ENCODE measurements at places on chromosomes 13 and 19.

DNA sequence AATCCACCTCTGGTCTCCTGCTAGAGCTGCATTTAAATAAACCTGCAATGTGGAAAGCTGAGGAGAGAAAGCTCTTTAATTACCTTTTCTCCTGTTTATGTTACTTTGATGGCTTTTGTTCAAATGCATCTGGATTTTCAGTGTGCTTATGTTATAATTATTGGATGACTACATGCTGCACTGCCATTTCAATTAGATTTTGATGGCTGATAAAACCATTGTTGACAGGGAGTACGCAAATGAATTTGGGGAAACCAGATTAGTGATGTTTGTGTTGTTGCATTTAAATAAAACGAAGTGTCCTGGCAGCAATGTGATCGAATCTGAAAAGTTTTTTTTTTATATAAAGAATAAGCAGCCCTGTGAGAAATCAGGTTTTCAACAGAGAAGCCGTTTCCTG, 799.8 kb downstream of the DIAPH3 start:
- no peak for DNase-seq

DNA sequence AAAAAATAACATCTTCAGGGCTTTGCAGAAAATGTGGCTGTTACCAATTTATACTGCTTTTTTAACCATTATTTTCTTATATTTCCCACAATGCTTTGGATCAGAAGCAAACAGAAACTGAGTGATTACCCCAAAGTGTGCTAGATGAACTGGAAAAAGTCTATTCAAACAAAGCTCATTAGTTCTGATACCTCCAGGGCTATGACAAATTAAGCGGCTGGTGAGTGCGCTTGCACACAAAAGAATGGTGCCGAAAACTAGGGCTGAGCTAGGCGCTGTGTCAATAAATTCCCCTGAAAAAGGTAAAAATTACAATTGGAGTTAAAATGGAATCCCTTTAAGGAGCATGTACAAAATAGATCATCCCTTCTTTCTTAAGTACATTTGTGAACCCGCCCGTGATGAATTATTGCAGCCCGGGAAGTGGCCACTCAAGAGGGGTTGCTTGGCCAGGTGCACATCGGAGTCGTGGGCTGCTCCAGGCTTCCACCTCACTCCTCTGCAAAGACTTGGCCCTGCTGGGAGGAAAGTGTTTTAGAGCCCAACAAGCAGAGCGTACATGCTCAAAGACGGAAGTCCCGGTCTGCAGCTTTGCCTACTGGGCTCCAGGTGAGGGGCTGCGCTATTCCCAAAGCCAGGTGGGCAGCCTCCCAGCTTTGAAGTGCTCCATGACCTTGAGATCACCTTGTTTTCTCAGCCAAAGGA, 164.0 kb upstream of the ZNF507 start:
- no peak for DNase-seq

DNA sequence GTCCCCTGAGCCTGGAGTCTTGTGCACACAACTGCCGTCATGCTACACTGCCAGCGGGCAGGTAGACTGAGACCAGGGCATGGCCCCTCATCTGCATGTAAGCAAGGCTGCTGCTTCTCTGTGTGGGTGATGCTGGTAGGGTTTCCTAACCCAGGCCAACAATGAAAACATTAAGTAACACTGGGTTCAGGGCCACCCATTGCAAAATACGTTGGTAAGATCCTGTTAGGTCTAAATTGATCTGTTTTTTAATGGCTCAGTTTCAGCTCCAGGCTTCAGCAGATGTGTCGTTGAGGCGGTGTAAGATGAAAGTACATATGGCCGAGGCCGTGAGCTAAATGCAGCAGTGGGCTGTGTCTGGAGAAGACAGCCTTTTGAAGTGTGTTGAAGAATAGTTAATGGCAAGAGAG, 383.4 kb downstream of the IRS2 start:
- DNase-seq: no peak

- no peak for DNase-seq
Measured at GRCh38 chr19:55678121-55678671, 3.2 kb downstream of the EPN1 start.

All from CD4-positive, alpha-beta T cell treated with Interleukin-6 for 4 hours (primary cell).